ENCODE measurements at places on chromosomes 12 and 14.

DNA sequence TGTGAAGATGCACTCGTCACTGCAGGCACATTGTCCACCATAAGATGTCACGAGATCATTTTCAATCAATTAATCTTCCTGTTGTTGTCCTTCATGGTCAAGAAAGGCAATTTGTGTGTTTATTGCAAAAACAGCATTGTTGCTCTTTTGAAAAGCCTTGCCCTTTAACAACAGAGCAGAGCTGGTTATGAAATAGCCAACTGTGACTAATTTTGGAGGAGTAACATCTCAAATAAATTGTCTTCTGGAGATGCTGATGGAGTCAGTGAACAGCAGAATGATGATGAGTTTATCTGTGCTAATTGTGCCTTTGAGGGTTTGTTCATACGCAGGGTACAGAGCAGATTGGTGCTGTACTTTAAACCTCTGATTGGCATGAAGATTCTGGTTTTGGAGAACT, 88.3 kb upstream of the E2F7 start:
- DNase-seq: no peak

- DNase-seq: no peak
These were observed 474 bp downstream of the FITM1 start for GRCh38 chr14:24130717-24131548.

- no peak for DNase-seq
These were observed 36.6 kb upstream of the SPPL3 start for GRCh38 chr12:120940799-120941198.

GRCh38 chr12:102962986-102963385, 5.5 kb downstream of the ASCL1 start:
- DNase-seq: no peak

DNA sequence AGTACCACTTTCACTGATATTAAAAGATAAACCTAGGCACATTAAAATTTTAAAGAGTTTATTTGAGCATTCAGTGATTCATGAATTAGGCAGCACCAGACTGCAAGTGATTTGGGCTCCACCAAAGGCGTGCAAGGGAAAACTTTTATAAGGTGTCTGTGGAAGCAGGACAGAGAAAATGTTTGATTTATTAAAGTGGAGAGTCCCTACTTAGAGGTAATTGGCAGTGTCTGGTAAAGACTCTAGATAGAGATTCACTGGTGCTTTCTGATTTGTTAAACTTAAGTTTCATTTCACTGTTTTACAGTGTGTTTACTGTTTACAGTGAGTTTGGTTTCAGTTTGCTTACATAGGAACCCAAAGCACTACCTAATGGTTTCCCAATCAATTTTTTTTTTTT, 72.8 kb downstream of the ANKS1B start:
- no peak for DNase-seq

GRCh38 chr14:36281309-36281708, 39.1 kb downstream of the MBIP start:
- no peak for DNase-seq

DNA sequence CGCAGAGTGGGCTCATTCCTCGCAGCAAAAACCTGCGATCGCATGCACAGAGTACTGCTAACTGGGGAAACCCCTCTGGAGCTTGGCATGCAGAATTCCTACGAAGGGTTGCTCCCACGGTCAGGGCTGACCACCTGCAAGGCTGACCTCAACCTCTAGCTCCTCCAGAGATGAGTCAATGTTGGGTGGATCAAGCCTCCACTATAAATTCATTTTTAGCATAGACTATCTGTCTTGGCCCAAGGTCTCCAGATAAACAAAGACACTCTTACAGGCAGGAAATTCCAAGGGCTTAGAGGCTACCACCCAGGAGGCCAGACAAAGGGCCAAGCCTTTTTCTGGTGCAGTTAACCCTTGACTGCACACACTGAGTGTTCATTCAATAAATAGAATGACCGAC, 296.5 kb downstream of the TMEM132D start:
- DNase-seq: no peak

GRCh38 chr12:3133405-3133783, 56.2 kb downstream of the TSPAN9 start:
- no peak for DNase-seq

GRCh38 chr12:133057446-133057845, 20.1 kb downstream of the ZNF84 start:
- no peak for DNase-seq

DNA sequence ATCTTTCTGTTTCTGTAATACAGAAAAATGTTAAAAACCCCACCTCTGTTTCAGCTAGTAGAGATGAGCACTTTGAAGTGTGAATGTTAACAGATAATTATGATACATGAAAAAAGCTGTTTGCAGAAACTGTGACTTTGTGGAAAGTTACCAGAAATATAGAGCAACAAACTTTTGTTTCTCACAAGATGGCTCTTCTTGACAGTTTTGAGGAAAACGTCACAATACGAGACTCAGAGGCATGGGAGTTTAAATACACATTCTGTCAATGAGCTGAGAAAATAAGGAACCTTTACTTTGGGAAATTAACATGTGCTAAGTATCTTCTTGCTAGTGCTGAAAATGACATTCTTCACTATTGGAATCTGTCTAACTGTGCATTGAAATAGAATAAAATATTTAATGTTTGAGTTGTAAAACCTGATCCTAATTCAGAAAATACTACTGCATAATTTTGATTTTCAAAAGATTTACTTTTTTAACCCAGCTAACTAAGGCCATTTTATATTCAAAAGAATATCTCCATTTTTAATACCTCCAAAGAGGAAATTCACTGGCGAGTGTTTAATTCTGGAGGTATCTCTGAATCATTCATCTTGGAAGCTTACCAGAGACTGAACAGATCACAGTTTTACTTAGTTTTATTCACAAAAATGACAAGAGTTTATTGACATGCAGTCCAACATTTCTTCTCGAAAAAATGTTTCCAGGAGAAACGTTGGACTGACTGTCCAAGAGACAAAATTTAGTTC, 308.9 kb upstream of the LRFN5 start:
- DNase-seq: no peak

- no peak for DNase-seq
These were observed 64.5 kb upstream of the USP44 start for GRCh38 chr12:95615749-95616148.

- DNase-seq: no peak
These were observed 230.1 kb upstream of the PLXNC1 start for GRCh38 chr12:93918262-93918661.

All from T-helper 17 cell (primary cell).